ENCODE measurements at places on chromosomes 12 and 14.

DNA sequence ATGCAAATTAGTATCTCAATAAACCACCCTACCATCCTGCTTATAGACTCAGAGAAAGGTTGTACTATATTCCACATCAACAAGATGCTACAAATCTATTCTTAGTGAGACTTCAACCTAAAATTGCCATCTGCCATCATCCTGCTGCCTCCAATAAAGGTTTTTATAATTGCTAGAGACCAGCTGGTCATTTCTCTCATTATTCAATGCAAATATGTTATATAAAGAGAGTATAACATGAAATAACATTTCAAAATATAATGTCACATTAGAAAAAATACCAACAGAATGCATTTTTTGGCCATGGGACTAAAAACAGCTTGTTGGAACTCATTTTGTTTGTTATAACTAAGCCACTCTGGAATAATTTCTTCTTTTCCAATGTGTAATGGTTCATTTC, 247.3 kb downstream of the LRIG3 start:
- no peak for DNase-seq

DNA sequence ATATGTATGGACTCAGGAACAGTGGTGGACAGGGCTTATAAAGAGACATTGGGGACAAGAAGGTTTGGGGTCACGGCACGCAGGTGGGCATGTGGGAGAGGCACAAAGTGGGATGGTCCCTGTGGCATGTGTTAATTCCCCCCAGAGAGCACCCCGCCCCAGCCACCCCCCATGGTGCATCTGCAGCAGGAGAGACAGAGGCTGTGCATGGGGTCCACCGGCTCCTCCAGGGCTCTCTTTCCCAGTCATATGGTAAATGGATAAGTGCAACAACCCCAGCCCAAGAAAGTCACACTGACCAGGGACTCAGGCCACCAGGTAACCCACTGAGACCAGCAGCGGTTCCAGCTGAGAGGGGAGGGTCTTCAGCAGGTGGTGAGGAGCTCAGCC, 242.1 kb downstream of the BCL11B start:
- no peak for DNase-seq

DNA sequence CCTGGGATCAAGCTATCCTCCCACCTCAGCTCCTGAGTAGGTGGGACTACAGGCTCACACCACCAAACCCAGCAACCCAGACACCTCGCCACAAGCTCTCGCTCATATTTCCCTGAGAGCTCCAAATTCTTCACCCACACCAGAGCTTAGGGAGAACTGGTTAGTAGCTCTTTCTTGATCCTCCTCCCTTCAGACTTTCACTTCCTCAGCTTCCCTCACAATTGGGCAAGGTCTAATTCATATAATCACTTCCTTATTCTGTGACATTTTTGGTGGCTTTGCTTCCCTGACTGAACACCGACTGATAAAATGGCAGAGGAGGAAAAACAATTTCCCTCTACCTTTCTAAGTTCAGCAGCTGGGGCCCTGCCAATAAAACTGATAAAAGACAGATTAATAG, 88.5 kb downstream of the GXYLT1 start:
- DNase-seq: no peak

GRCh38 chr14:25955772-25956171, 642.1 kb downstream of the NOVA1 start:
- DNase-seq: no peak

DNA sequence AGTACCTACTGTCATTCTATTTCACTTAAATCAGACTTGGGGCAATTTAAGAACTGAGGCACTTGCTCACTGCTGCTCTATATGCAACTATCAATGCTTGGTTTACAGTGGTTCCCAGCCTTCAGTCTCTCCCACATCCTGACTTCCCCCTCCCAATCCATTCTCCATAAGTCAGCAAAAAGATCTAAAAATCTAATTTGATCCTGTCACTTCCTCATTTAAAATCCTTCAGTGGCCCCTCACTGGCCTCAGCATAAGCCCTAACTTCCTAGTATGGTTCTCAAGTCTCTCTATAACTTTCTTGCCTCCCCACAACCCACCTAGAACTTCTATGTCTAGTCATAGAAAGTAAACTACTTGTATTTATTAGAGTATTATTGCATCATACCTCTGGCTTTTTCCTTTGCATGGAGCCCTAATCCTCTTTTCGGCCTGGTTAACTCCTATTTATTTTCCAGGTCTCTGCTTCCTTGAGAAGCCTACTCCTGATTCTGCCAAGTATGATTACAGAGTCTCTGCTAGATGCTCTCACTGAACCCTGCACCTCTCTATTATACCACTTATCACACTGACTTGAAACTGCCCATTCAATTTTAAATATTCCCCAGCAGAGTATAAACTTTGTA, 130.6 kb downstream of the RALGAPA1 start:
- DNase-seq: no peak
